T-helper 9 cell (primary cell): ENCODE measurements at places on chromosomes 6 and 20.
A peak's percentile ranks its signal among the peaks of the same experiment; 100 is the strongest.

DNA sequence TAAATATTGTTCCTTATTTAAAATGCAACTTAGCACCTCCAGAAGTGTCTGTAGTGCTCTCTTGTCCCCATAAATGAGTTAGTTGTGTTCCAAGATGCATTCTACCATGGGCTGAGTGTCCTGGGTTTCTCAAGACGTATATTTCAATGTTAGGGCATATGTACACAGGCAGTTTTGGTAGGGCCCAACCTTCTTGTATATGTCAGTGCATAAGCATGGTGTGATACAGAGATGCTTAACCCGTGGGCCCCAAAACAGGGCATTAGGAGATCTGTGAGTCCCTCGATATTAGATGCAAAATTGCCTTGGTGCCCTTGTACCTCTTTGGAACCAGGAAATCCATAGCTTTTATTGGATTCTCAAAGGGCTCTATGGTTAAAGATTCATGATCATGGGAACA lies 91.5 kb upstream of the HIVEP1 start:
- no peak for DNase-seq

- no peak for DNase-seq
Measured at GRCh38 chr6:158357570-158358216, 45.4 kb downstream of the TULP4 start.

- DNase-seq: no peak
Measured at GRCh38 chr6:125899726-125900182, 56.8 kb upstream of the HINT3 start.

DNA sequence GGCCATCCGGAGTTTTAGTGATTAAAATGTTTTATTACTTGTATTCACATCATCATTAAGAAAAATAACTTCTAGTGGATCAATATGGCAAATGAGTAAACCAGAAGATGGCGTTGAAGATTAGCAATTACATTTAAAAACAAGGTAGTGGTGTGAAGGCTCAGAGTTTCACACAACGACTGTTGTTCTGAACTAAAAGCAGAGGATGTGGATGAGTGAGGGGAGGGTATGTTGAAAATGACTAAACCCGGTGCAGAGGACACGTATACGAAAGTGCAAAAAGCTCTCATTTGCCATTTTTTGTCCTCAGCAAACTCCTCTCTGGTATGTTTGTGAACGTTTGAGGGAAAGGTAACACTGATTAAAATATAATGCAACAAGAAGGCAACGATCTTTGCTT lies 1.9 kb upstream of the IRF4 start:
- no peak for DNase-seq

- DNase-seq: no peak
Measured at GRCh38 chr6:148779142-148779562, 32.3 kb downstream of the UST start.

- DNase-seq: no peak
Measured at GRCh38 chr6:165106261-165106660, 203.1 kb downstream of the C6orf118 start.

GRCh38 chr20:56590888-56591287 lies 38.2 kb upstream of the TFAP2C start:
- DNase-seq: no peak

DNA sequence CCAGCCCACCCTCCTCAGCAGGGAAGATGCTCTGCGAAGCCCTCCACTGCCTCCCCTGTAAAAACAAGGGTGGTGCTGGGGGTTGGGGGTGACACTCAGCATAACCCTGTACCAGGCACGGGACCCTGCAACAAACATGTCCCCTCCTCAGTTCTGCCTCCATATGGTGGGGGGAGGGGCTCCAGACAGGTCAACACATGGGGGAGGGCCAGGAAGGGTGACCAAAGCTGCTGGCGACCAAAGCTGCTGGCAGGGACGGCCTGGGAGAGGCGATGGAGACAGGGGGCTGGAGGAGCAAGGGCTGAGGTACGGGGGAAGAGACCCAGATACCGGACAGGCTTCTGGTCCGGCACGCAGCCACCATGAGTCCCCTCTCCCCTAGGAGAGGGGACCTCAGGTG lies 123.2 kb downstream of the TAF4 start:
- DNase-seq: no peak

- DNase-seq: no peak
Measured at GRCh38 chr6:145453376-145453775, 281.9 kb downstream of the EPM2A start.

DNA sequence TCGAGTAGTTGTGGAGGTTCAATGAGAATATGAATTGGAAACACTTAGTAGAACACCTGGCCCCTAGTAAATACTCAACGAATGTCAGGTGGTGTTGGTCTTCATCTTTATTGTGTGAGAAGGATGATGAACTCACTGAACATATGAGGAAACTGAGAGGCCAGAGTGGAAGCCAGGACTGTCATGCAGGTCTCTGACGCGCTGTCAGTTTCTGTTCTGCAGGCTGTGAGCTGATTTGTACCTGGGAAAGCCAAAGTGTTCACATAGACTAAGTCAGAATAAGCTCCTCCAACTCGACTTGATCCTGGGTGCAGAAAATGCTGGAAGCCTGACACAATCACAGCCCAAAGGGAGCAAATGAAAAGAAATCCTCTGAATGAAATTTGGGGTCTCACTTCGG lies 222.2 kb downstream of the LY86 start:
- DNase-seq: no peak

- DNase-seq: no peak
Measured at GRCh38 chr6:50180646-50181045, 130.9 kb upstream of the DEFB112 start.

DNA sequence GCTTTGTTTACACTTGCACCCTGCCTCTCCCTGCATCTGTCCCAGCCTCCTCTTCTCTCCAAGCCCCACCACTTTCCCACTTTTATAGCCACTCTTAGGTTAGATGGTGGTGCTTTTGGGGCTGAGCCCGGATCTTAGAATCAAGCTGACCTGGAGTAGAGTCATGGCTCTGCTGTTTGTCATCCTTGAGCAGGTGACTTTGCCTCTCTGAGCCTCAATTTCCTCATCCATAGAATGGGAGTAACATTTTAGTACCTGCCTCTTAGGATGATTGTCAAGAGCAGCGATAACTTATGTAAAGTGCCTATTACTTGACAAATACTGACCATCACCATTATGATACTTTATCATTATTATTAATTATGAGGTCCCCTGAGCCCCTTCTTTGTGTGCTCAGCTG lies 48.2 kb downstream of the CPNE5 start:
- no peak for DNase-seq

GRCh38 chr20:47019121-47019824 lies 124.6 kb downstream of the EYA2 start:
- no peak for DNase-seq

GRCh38 chr20:5550733-5551529 lies 199.3 kb upstream of the SHLD1 start:
- no peak for DNase-seq

GRCh38 chr6:72037006-72037405 lies 150.7 kb downstream of the RIMS1 start:
- DNase-seq: no peak

GRCh38 chr6:4853349-4853748 lies 77.1 kb downstream of the CDYL start:
- no peak for DNase-seq

GRCh38 chr6:32046450-32047083 lies 8.4 kb downstream of the CYP21A2 start:
- DNase-seq: no peak

GRCh38 chr6:80338201-80338836 lies 231.8 kb downstream of the BCKDHB start:
- peak; percentile 45 for DNase-seq

DNA sequence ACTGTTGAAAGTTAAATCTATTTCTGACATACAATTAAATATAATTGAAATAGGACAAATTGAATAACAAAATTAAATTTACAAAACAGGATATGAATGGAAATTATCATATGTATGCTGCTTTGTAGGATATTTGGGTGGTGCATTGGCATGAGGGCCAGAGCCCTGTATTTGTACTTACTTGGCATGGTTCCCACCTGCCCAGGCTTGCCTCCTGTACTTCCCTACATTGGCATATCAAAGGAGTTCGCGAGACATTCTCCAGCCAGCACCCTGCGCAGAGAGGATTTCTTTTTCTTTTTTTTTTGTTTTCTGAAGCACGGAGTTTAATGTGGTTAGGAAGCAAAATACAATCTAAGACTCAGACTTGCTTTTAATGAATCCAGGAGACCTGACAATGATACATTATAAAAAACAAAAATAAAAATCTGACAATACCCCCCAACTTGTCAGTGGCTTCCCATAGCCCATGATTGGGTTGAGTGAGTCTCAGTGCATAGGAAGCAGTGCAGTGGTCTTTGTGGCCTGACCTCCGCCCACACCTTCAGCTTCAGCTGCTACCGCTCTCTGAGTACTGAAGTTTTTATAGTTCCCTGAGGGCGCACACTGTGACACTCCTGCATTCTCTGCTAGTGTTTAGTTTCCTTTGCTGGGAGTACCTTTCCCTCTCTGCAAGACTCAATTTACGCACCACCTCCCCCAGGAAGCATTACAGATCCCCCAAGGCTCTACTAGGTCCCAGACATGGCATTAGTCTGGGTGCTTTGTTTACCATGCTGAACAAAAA lies 440.8 kb downstream of the UTRN start:
- DNase-seq: no peak

DNA sequence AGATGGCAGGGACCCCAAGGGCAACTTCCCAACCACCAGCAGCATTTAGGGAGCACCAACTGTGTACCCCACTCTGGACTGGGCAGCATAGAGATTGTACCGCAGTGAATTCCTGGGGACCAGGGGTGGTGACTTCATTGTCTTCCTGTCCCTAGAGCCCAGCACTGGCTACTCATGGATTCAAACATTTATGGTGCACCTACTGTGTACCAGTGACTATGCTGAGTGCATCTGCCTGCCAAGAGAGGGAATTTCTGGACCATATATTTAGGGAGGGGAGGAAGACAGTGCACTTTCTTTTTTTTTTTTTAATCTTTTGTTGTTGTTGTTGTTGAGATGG lies 55.3 kb downstream of the UBE2V1 start:
- DNase-seq: no peak

- no peak for DNase-seq
Measured at GRCh38 chr6:117317261-117317660, 51.9 kb downstream of the VGLL2 start.

DNA sequence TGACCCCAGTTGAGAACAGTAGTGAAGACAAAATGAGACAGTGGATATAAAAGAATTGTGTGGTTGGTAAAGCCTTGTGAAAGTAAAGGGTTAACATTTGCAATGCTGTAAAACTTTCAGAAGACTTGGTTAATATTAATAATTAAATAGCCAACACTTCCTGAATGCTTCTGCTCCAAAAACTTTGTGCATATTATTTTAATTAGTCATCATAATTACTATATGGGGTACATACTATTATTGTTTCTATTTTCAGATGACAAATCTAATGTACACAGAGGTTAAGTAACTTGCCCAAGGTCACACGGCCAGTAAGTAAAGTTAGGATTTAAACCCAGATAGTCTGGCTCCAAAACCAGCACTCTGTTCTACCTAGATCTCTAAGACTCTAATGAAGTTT lies 291.3 kb downstream of the OGFRL1 start:
- DNase-seq: no peak

DNA sequence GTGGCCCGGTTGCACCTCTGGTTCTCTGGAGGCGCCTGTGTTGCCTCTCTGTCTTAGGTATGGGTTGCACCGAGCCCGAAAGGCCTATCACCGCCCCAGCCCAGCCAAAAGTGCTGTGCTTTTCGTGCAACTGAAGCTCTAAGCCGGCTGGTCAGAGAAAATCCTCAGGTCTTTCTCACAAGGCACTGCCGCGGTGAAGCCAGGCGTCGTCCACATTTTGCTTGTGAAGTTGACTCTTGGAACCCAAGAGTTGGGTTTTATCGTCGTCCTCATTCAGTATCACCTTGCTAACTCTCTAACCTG lies 726 bp upstream of the EMILIN3 start:
- no peak for DNase-seq

DNA sequence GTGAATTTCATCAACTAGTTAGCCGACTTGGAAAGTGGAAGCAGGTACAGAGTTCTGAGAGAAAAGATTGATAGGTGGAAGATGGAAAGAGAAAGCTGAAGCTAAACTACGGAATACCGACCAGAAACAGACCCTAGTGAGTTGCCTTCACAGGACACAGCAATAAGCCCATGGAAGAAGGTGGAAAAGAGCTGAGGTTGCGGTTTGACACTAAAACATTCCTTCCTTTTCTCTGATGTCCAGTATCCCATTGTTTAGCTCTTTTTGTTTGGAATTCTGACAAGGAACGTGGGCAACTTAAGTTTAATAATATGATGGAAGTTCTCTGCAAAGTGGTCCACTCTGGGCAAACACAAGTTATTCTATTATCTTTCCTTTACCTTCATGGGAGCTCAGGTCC lies 110.1 kb upstream of the ADTRP start:
- no peak for DNase-seq

GRCh38 chr20:61903575-61904340 lies 161.9 kb downstream of the TAF4 start:
- DNase-seq: no peak

GRCh38 chr6:25192590-25193459 lies 86.3 kb upstream of the CARMIL1 start:
- DNase-seq: no peak

GRCh38 chr6:37675100-37675499 lies 22.6 kb downstream of the MDGA1 start:
- no peak for DNase-seq

- no peak for DNase-seq
Measured at GRCh38 chr20:32226391-32226790, 18.7 kb downstream of the POFUT1 start.
